ENCODE measurements at places on chromosomes 5 and 9.

- no peak for DNase-seq
Measured at GRCh38 chr9:81538890-81539289, 150.5 kb downstream of the TLE1 start.

GRCh38 chr9:113621309-113621791 lies 157.8 kb downstream of the RGS3 start:
- DNase-seq, result no peak

DNA sequence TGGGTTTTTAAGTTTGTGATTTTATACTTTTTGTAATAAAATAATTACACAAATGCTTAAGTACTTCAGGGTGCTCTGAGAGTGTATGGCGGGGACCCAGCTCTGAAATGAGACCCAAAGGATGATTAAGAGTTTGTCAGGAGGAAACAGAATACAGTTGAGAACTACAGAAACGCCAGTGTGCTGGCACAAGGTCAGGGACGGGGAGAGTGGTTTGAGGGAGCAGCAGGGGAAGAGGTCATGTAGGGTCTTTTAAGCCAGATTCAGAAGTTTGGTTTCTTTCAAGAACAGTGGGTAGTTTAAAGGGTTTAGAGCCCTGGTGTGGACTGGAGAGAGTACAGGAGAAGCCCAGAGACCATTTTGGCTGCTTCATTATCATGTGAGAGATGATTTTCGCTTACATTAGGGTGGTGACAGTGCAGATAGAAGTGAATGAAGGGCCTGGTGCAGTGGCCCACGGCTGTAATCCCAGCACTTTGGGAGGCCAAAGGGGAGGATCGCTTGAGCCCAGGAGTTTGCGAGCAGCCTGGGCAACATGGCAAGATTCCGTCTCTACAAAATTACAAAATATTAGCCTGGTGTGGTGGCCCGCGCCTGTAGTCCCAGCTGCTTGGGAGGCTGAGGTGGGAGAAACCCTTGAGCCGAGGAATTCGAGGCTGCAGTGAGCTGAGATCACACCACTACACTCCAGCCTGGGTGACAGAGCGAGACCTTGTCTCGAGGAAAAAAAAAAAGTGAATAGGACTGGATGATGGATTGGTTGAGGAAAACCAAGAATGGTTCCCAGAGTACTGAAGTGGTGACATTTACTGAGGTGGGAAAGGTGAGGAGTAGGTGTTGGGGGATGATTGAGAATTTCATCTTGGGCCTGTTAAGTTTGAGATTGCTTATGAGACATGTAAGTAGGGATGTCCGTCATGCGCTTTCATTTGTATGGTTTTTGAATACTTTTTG lies 1.4 kb upstream of the ETF1 start:
- DNase-seq, result no peak

GRCh38 chr9:135303280-135303647 lies 176.3 kb upstream of the PPP1R26 start:
- no peak for DNase-seq

DNA sequence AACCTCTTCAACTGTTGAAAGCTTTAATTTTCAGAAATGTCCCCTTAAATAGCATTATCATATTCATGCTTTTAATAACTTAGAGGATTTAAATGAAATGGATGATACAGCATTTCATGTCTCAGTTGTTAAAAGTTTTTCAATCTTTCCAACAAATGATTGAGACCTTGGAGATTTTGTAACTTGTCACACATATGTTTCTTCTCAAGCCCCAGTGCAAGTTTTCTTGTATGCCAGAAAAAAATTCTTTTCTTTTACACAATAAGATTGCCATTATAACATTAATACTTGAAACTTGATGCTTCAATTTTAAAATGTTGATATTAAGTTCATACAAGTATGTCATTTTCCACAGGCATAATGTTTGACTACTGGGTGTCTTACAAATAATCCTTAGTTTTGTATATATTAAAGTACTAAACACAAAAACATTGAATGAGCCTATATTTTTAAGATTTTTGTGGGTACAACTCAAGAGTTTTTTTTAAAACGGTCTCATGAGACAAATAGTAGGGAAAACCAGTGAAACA lies 124.5 kb downstream of the AGTPBP1 start:
- no peak for DNase-seq

DNA sequence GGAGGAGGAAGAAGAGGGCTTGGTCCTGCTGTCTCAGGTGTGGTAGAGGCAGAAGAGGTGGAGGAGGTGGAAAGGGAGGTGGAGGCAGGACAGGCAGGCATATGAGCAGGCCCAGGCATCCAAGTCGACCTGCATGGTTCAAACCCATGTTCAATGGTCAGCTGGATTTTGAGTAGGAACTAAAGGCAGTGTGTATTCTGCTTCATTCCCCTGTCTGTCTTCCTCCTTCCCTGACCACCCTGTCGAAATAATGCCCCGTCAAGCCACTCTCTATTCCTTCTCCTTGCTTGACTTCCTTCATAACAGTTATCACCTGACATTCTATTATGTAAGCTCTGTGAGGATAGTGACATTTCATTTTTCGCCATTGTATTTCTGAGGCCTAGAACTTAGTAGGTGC lies 34.8 kb downstream of the ATP6V0E1 start:
- no peak for DNase-seq

DNA sequence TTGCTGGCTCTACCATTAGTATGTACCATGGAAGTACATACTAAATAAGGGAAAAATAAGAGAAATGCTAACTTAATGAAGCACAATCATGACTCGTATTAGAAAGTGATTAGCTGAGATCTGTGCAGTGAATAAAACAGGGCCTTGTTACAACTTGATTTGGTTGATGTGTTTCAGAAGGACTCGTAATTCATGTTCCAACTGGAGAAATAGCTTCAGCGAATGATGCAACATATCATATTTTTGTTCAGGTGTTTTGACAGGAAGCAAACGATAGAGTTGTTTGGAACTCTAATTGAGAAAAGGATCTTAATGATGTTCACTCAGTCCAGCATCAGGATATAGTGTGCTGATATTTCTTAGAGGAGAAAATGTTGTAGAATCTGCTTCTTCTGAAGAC lies 474.6 kb upstream of the WWC1 start:
- no peak for DNase-seq

Data from activated CD4-positive, alpha-beta T cell treated with anti-CD3 and anti-CD28 coated beads, Interleukin-2, amount 50 U/mL, for 1 hour (primary cell).